ENCODE measurements at places on chromosomes 5 and 9. TPM values are rescaled to one million over a fixed set of nuclear protein-coding genes. Genes with fewer than 3 reads are reported as not detected.

- DNase-seq = no peak
These were observed 1172.9 kb downstream of the CDH12 start for GRCh38 chr5:21680196-21680595.

GRCh38 chr5:10607666-10608073 is 43.8 kb downstream of the ANKRD33B start:
- peak; percentile 43 for DNase-seq

- DNase-seq = no peak
These were observed 234.2 kb upstream of the MEF2C start for GRCh38 chr5:89117124-89117644.

Gene TMEM8B
- 2.8 TPM for polyA plus RNA-seq

DNA sequence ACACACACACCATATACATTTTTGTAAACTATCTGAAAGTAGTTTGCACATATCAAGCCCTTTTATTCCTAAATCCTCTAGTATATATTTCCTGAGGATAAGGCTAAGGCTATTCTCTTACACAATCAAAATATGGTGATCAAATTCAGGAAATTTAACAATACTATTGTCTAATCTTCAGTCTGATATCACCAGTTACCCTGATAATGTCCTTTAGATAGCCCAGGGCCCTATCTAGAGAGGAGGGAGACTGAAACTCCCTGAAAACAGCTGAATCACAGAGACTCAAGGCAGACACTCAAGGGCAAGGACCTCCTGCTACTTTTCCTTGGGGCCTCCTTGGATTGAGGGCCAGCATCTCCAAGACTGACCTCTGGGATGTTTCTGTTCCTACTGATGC is 30.4 kb downstream of the PTTG1 start:
- DNase-seq = no peak

GRCh38 chr5:169944922-169945680 is 35.2 kb downstream of the INSYN2B start:
- no peak for DNase-seq

DNA sequence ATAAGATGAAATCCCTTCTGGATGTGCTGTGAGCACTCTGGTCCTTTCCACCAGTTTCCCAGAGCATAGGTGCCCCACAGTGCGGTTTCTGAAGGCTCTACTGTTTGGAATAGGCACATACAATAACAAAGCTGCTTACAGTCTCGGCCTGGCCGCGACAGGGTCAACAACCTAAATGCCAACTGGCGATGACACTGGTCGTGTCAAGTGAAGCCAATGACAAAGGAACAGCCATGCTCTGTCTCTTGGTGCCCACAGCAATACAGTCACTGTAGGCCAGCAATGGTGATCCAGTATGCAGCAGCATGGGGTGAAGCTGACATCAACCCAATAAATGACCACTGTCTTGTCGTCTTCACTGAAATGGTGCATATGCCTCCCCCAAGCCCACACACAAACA is 47.8 kb upstream of the EQTN start:
- no peak for DNase-seq

DNA sequence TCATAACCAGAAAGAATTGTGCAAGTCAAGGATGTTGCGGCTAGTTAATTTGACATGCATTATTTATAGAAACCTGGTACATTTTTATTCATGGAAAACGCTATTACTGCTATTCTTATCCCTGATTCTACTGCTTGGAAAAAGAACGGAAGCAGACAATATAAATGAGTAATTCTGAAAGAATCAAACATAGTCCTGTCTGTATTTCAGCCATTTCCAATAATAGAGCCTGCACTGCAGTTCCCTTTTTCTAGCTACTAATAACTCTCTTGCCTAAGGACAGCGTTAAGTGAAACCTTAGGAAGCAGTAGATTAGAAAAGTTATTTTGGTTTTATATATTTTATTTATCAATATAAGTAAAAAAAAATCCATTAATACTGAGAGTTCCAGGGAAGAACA is 414.9 kb downstream of the CYLC2 start:
- no peak for DNase-seq

Gene WWC1
- 0.03 TPM for polyA plus RNA-seq

- no peak for DNase-seq
These were observed 2.3 kb downstream of the MED22 start for GRCh38 chr9:133345596-133345995.

- DNase-seq = no peak
These were observed 70.5 kb downstream of the EPB41L4B start for GRCh38 chr9:109250311-109250741.

- no peak for DNase-seq
These were observed 25.8 kb upstream of the TPD52L3 start for GRCh38 chr9:6302417-6302816.

Gene GCNT1
- polyA plus RNA-seq = 0.22 TPM

GRCh38 chr5:73229271-73229670 is 56.3 kb downstream of the TMEM174 start:
- no peak for DNase-seq

Gene DDX4
- not detected for polyA plus RNA-seq

GRCh38 chr9:7125231-7125630 is 367.5 kb downstream of the KDM4C start:
- DNase-seq = no peak

- no peak for DNase-seq
These were observed 175.1 kb downstream of the HCN1 start for GRCh38 chr5:45521067-45521466.

DNA sequence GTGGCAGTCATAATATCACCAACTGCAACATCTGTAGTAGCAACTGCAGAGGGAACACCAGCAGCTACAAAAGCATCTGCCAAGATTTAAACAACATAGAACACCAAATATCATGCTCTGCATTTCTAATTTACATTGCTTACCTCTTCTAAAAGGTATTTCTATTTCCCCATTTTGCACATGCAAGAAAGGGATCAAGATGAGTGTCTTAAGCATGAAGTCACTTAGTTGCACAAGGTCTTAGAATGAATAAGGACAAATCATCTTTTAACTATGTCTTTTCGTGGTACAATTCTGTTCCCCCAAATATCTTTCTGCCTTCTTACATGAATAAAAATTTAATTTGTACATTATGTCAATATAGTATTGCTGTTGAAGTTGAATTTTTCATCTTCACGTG is 1746.4 kb downstream of the EFNA5 start:
- no peak for DNase-seq

DNA sequence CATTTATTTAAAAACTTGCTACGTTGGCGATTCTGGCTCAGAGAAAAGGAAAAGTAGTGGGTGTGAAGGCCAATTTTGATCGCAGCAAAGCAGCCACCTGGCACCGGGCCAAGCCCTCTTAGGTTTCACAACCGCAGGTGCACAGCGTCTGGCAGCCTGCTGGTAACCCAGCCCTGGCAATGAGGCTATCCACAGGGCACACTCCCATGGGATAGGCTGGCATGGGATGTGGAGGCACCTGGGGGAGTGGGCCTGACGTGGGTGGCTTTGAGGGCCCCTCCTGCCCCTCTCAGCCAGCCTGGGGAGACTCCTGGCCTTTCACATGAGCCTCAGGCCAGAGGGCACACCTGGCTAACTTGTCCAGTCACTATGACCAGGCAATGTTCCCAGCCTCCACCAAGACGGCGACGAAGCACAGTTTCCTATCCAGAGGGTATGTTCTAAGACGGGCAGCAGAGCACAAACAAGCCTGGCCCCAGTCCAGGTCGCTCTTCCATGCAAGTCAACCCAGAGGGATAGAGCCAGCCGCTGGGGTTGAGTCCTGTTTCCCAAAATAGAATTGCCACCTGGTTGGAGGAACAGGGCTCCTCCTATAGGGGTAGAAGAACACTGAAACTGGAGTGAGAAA is 19.0 kb downstream of the CMBL start:
- DNase-seq = peak; percentile 95

Gene TAF1L
- polyA plus RNA-seq = not detected

Gene LCN1
- polyA plus RNA-seq = not detected

GRCh38 chr9:81370096-81370495 is 319.3 kb downstream of the TLE1 start:
- no peak for DNase-seq

DNA sequence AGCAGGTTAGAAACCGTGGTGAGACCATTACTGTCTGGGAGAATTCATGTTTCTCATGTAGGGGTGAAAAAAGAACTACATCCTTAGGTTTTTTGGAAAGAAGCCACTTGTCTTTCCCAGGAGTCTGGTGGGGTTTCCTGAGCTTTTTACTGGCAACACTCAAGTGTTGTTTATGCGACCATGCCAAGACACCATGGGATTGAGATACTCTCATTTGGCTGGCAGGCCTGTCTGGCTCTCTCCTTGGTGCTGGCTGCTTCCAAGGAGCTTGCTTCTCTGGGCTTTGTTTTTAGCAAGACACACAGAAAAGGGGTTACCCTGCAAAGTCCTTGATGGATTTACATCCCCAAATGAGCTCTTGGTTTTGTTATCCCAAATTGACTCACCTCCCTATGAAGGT is 80.9 kb upstream of the ISL1 start:
- DNase-seq = no peak

Gene SELENOP
- 34.3 TPM for polyA plus RNA-seq

GRCh38 chr5:80072103-80073073 is 37.2 kb downstream of the THBS4 start:
- DNase-seq = no peak

DNA sequence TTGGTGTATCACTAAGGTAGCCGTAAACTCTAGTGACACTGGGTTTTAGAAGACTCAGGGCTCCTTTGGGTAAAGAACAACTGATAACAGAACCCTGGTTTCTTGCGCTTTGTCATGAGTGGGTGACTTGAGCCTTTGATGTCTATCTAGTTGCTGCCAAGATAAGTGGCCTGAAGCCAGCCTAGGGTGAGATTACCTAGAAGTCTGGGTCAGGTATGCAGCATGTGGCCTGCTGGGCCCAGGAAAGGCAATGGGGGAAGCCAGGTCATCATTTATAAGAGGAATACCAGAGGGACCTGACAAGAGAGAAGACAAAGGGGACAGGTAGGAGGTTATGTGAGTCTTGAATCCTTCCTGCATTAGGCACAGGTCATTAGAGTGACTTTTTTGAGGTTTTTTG is 23.2 kb upstream of the GARNL3 start:
- no peak for DNase-seq

Gene F2RL1
- polyA plus RNA-seq = 0.05 TPM

- DNase-seq = no peak
These were observed 28.9 kb downstream of the DCP2 start for GRCh38 chr5:113005454-113005853.

DNA sequence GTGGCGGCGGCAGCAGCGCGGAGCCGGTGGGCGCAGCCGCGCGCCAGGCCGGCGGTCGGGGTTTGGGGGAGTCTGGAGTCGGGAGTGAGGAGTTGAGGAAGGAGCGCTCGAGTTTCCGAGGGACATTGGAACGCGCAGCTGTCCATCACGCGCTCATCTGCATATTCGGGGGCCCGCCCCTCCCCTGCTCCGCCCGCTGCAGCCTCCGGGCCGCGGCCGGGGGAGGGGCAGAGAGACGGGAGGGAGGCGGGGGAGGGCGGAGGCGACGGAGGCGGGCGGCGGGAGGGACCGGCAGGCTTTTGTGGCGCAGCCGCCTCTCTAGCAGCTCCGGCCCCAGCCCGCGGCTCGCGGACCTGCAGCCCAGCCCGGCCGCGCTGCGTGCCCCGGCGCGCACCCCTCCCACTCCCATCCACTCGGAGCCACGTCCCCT is at the start of gene IRX2:
IRX2 (minus strand) TSS at position 86 of the 430 bp plus-strand sequence. CDS start 264 bp downstream, outside the sequence.
- peak; percentile 48 for DNase-seq

Gene FABP6
- polyA plus RNA-seq = not detected

GRCh38 chr9:89749500-89750116 is 144.8 kb downstream of the GADD45G start:
- no peak for DNase-seq

Gene PKN3
- polyA plus RNA-seq = 4.4 TPM

GRCh38 chr5:24765219-24765618 is 120.4 kb upstream of the CDH10 start:
- DNase-seq = no peak

GRCh38 chr5:146722361-146722779 is 156.2 kb downstream of the PPP2R2B start:
- no peak for DNase-seq

- DNase-seq = no peak
These were observed 133.4 kb upstream of the SHB start for GRCh38 chr9:38202336-38202938.

- no peak for DNase-seq
These were observed 5.3 kb downstream of the SLC12A7 start for GRCh38 chr5:1106385-1107166.

Gene AMACR
- polyA plus RNA-seq = 4.1 TPM

GRCh38 chr9:127112056-127112455 is 10.4 kb downstream of the ANGPTL2 start:
- no peak for DNase-seq

Gene CER1
- polyA plus RNA-seq = not detected

DNA sequence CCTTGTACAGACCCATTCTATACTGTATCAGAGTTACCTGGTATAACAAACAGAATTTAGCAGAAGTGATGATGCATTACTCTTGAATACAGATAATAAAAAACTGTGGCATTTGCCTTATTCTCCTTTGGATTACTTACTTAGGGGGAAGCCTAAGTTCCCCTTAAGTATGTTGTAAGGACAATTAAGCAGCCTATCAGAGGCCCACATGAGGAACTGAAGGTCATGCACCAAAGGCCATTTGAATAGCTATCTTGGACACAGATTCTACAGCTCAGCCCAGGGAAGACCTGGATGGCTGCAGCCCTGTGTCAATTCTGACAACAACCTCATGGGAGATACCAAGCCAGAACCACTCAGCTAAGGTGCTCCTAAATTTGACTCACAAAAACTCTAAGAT is 125.2 kb downstream of the RAPGEF6 start:
- no peak for DNase-seq
